ENCODE measurements at places on chromosomes 1 and 21.

DNA sequence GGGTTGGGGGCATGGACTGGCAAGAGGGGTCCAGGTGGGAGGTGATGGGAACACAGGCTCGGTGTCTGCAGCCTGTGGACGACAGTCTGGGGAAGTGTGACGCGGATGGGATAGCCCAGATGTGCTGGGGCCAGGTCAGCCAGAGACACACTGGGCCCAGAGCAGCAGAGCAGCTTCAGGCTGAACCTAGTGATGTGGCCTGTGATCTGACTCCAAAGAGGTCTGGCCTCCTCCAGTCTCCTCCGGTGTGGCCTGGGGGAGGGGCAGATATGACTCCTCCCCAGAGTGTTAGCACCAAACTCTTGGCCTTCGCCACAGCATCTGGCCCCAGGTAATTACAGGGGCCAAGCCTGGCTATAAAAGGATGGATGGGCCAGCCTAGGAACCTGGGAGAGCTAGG is 13.5 kb downstream of the EFNA3 start:
- no peak for DNase-seq

GRCh38 chr1:58845942-58846341 is 62.1 kb upstream of the JUN start:
- no peak for DNase-seq

- DNase-seq, result no peak
These were observed 307.6 kb upstream of the PLXNA2 start for GRCh38 chr1:208551633-208552320.

DNA sequence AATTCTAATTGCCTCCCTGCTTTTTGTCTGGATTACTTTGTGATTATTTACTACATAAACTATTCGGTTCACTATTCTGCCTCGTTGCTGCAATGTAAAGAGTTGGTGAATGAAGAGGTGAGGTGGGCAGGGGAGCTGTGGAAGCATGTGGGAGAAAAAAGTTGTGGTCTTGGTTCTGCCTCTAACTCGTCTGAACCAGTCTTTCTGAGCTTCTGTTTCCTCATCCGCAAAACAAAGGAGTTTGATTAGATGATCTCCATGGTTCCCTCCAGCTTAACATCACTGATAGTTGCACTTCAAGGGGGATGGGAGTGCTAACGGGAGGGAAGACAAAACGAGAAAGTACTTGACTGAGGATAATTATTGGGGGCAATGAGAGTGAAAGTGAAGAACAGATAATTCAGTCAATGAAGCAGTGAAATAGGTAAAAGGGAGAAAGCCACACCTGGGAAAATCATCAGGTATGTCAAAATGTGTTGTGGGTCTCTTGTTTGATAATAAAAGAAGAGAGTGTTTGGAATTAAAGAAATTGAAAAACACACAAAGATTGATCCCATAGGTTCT is 26.2 kb upstream of the UHMK1 start:
- no peak for DNase-seq

DNA sequence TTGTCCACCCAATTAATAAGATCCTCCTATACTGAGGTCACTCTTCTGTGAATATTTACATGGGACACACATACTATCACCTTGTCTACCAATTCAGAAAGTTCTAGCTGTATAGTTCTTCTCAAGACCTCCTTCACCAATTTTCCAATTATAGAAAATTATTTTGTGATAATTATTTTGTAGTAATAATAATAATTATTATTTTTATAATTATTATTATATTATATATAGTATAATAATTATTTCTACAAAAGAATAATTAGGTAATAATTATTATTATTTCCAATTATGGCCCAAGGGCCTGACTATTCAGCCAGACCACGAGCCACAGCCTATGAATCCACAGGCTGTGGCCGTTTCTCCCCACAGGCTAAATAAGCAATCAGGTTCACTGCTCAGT is 164.1 kb upstream of the IGSF21 start:
- no peak for DNase-seq

DNA sequence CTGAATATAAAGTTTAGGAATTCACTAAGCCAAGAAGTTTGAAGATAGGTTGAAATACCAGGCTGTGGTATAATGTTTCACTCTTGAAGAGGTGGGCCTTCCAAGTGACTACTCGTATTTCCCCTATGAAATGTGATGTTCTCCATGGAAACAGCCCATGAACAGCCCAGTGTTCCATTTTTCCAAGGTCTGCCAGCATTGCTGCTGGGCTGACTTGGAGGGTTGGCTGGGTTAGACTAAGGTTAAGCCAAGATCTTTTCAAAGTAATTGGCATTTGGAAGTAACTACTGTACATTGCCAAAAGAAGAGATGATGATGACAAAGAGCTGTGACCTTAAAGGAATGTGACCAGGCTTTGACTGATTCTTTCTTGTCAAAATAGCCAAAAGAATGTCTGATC is 73.8 kb downstream of the RPE65 start:
- DNase-seq, result no peak

- DNase-seq, result no peak
These were observed 570.1 kb upstream of the CXADR start for GRCh38 chr21:16942703-16943102.

GRCh38 chr1:207848234-207848633 is 62.7 kb downstream of the CD34 start:
- peak; percentile 88 for DNase-seq

DNA sequence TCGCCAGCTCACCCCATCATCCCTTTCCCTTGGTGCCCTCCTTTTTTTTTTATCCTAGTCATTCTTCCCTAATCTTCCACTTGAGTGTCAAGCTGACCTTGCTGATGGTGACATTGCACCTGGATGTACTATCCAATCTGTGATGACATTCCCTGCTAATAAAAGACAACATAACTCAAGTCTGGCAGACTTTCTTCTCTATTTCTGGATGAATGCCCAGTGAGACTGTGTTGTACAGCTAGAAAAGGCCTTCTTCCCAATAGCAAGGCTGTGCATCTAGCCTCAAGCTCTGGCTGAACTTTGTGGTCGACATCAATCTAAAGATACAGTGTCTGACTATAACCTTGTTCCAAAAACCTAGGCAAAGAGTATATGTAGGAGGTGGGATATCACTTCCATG is 6.4 kb downstream of the IL24 start:
- DNase-seq, result no peak

DNA sequence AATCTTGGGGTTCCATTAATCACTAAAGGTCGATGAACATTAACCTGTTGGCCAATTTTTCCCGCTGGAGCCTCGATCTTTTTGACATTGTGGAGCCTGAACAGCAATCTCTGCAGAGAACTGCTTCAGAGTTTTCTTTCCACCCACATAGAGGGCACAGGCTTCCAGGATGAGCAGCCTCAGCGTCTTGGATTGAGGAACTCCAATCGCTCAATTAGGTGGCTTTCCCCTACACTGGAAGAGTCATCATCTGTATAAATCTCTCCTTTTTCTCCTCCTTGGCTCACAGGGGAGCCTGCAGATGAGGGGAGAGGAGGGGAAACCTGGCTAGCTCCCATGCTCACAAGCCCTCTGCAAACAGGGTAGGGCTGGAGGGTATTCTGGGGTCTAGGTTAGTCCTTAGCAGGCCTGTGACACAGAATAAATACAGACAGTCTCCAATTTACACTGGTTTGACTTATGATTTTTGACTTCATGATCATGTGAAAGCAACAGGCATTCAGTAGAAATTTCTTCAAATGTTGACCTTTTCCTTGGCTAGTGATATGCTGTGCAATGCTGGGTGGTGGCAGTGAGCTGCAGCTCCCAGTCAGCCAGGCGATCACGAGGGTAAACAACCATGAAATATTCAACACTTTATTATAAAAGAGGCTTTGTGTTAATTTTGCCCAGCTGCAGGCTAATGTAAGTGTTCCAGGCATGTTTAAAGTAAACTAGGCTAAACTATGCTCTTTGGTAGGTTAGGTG is 80.8 kb downstream of the PGBD5 start:
- DNase-seq, result no peak

Measured in large intestine (tissue), 12 donors.